Activated T-helper 2 cell treated with anti-CD3 and anti-CD28 coated beads, Interferon-gamma antibody, Interleukin-2, Interleukin-4, amounts not matched to agents 10 μg/mL and 5 μg/mL and 100 μg/mL, durations not matched to agents 14 hours and 24 hours and 36 hours (primary cell): ENCODE measurements at places on chromosomes 7 and 10. TPM values are rescaled to one million over a fixed set of nuclear protein-coding genes. Genes with fewer than 3 reads are reported as not detected.

- no peak for DNase-seq
- H3K27ac ChIP-seq: peak overlapping the region; percentile 94
- H3K36me3 ChIP-seq: peaks cover 31% of the 10 kb centered on the region
- H3K27me3 ChIP-seq: peaks cover 10% of the 10 kb centered on the region
- H3K4me1 ChIP-seq: peaks cover 47% of the 10 kb centered on the region
These were observed 565 bp downstream of the STRIP2 start for GRCh38 chr7:129434675-129435318.

DNA sequence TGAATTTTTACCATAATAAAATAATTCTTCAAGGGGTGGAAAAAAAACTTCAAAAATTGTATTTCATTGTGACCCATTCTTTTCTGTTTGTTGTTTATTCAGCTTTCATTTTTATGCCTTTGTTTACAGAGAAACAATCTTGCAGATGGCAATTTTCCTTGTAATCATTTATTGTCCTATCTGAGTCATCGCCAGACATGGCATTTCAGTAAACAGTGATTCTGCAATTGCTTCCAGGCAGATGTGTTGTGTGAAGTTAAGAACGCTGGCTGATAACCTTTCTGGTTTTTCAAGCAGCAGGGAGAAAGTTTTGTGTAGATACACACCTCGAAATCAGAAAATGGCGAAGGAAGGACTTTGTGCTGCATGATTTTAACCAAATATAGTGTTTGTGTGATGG lies 80.7 kb upstream of the RPA3 start:
- H3K4me3 ChIP-seq: no peak overlapping the region
- H3K36me3 ChIP-seq: peaks cover 28% of the 10 kb centered on the region
- H3K4me1 ChIP-seq: peaks cover 13% of the 10 kb centered on the region
- no peak overlapping the region for H3K27ac ChIP-seq
- DNase-seq: no peak
- no peaks in the 10 kb centered on the region for H3K27me3 ChIP-seq

DNA sequence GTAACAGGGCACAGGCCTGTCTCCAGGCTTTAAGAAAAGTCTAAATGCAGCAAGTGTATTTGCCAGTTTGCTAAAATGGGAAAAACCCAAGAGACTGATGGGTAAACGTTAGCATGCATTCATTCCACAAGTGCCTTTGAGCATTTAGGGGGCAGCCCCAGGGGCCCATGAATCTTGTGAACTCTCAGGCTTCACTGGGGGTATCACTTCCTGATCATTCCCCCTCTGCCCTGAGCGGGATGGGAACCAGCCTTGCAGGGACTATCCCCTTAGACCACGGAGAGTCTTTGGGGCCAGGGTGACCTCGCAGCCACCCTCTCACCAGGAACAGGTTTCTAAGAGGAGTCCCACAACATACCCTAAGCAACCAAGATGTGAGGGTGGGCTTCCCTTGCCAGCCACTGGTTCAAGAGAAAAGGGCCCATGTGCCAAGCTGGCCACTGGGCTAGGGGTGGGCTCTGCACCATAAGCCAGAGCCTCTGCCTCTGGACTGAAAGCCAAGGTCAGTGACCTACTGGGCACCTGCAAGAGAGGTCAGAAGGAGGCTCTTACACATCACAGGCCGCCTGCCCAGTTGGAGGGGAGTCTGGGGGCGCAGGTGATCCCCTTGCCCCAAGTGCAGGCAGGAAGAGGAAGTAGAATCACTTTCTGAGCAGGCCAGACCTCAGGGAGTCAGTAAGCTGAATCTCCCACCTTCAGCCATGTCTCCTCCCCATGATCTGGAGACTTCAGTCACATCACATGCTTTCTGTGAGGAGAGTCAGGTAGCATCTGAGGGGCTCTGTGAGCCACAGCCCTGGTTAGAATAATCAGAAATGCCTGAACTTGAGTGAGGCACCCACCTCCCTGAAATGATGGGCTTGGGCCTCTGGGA lies 75.0 kb downstream of the C10orf105 start:
- H3K36me3 ChIP-seq: no peaks in the 10 kb centered on the region
- no peaks in the 10 kb centered on the region for H3K4me1 ChIP-seq
- no peak overlapping the region for H3K4me3 ChIP-seq
- no peak overlapping the region for H3K27ac ChIP-seq

DNA sequence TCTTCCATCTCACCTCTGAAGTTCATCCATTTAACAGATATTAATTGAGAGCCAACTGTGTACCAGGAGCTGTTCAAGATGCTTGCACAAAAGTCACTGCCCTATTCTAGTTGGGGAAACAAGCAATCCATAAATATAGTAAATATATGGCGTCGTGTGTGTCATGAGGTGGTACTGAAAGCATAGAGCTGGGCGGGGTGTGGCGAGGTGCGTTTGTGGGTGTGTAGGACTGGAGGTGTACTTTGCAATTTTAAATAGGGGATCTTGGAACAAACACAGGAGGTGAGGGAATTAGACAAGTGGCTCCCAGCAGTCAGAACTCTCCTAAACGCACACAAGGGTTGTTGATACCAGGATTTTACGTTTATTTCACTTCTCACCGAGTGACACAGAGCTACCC lies 490 bp upstream of the ZNF239 start:
- no peaks in the 10 kb centered on the region for H3K27me3 ChIP-seq
- H3K36me3 ChIP-seq: peaks cover 22% of the 10 kb centered on the region
- DNase-seq: no peak
- peak overlapping the region; percentile 68 for H3K4me3 ChIP-seq
- no peak overlapping the region for H3K27ac ChIP-seq
- H3K4me1 ChIP-seq: peaks cover 23% of the 10 kb centered on the region

DNA sequence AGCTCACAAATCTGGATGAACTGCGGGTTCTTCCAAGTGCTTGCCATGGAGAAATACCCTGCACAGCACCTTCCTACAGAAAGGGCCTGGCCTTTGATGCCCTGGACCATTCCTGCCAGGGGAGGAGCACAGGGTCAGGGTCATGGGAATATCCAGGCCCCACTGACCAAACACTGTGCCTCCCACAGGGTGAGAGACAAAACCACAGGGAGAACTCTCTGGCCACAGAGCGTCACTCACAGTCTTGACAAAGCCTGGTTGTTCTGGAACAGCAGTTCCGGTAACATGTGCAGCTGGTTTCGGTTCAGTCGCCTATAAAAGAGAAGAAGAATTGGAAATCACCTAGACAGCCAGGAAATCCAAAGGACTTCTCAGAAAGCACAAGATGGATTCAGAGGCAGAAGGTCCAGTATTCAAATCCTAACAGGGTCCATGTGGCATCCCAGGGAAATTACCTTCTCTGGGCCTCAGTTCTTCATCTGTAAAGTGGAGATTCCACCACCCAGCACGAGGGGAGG lies 28.1 kb downstream of the SLIT1 start:
- no peaks in the 10 kb centered on the region for H3K4me1 ChIP-seq
- H3K4me3 ChIP-seq: no peak overlapping the region
- DNase-seq: no peak
- no peaks in the 10 kb centered on the region for H3K36me3 ChIP-seq

Gene MEST
- total RNA-seq: 3.1 and 3.6 TPM in 2 replicates

Gene LYZL1
- not detected in 2 replicates for total RNA-seq
